ENCODE measurements at places on chromosomes 7 and 10. TPM values are rescaled to one million over a fixed set of nuclear protein-coding genes. Genes with fewer than 3 reads are reported as not detected.

ATOH7 gene
- total RNA-seq: 0.05 TPM

CALN1 gene
- total RNA-seq: 36.8 TPM

ADCY1 gene
- 0.38 TPM for total RNA-seq

DNA sequence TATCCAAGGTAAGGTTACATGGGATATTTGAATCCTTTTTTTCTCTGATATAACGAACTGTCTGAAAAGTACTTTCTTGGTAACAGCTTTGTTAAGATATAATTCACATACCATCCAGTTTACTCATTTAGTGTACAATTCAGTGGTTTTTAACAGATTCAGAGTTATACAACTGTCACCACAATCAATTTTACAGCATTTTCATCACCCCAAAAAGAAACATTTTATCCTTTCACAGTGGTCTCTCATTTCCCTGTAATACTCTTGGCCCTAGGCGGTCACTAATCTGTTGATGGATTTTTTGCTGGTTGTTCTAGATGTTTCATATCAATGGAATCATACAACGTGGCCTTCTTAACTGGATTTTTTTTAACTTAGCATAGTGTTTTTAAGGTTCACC lies 91.6 kb downstream of the GLCCI1 start:
- no peaks in the 10 kb centered on the region for H3K27me3 ChIP-seq
- no peak overlapping the region for H3K4me3 ChIP-seq
- H3K27ac ChIP-seq: no peak overlapping the region
- DNase-seq: no peak

- H3K27me3 ChIP-seq: peaks cover 7% of the 10 kb centered on the region
- peaks cover 64% of the 10 kb centered on the region for H3K4me1 ChIP-seq
- no peak for DNase-seq
- H3K36me3 ChIP-seq: no peaks in the 10 kb centered on the region
- H3K27ac ChIP-seq: no peak overlapping the region
These were observed 8.2 kb downstream of the LFNG start for GRCh38 chr7:2527505-2528467.

Data from thymus (tissue), 14 donors.